Type B pancreatic cell (in vitro differentiated cells): ENCODE measurements at places on chromosomes 5 and 9. TPM values are rescaled to one million over a fixed set of nuclear protein-coding genes. Genes with fewer than 3 reads are reported as not detected.

DNA sequence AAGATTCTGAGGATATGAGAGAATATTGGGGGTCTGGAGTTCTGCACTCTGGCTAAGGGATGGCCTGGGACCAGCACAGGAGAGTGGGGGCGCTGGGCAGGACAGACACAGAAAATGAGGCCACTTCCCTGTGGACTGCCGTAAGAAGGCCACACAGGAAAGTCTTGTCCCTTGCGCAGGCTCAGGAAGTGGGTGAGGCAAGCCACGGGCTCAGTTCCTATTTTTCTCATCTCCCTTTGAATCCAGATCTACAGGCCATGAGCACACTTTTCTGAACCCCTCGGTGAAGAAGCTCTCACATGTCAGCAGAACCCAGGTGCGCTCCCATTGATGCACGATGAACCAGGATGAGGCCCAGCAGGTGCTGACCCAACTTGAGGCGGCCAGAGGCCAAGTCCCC, 207.4 kb downstream of the AGTPBP1 start:
- H3K4me3 ChIP-seq, result no peak overlapping the region
- H3K27me3 ChIP-seq, result no peaks in the 10 kb centered on the region
- DNase-seq, result no peak
- no peak overlapping the region for H3K27ac ChIP-seq
- H3K4me1 ChIP-seq, result no peaks in the 10 kb centered on the region

CDH9 gene
- total RNA-seq, result 0.68 TPM in 1 of 2 replicates, not detected in the other

DNA sequence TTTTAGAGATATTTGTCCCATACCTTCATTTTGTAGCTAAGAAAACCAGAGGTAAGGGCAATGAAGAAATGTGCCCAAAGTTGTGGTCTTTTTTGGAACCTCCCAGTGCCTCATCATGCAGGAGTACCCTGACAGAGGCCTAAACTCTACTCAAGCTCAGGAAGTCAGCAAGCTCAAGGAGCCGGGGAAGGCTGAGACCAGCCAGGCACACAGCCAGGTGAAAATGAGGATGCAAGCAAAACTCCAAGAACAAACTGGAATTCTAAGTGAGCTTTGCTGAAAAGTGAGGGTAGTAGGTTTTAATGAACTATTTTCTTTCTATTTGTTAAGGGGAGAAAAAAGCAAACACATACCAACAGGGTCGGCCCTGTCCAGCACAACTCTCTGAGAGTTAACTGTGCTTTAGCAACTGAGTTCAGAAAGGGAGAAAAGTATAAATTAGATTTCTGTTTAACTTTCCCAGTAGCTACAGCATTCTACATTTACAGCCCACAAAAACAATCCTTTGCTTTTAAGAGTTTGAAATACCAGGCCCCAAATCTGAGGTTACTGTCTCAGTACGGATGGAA, 146.4 kb downstream of the GNAQ start:
- DNase-seq, result no peak
- no peak overlapping the region for H3K27ac ChIP-seq
- no peaks in the 10 kb centered on the region for H3K27me3 ChIP-seq
- H3K4me3 ChIP-seq, result no peak overlapping the region

GRCh38 chr9:4079906-4080305, 220.0 kb downstream of the GLIS3 start:
- H3K4me3 ChIP-seq, result no peak overlapping the region
- no peaks in the 10 kb centered on the region for H3K27me3 ChIP-seq
- H3K36me3 ChIP-seq, result no peaks in the 10 kb centered on the region
- H3K27ac ChIP-seq, result no peak overlapping the region
- no peak for DNase-seq

S1PR3 gene
- 9.3 and 37.9 TPM in 2 replicates for total RNA-seq

DNA sequence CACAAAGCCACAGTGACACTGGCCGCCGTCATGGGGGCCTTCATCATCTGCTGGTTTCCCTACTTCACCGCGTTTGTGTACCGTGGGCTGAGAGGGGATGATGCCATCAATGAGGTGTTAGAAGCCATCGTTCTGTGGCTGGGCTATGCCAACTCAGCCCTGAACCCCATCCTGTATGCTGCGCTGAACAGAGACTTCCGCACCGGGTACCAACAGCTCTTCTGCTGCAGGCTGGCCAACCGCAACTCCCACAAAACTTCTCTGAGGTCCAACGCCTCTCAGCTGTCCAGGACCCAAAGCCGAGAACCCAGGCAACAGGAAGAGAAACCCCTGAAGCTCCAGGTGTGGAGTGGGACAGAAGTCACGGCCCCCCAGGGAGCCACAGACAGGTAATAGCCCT, 26.1 kb downstream of the HRH2 start:
- H3K4me3 ChIP-seq, result no peak overlapping the region
- peaks cover 34% of the 10 kb centered on the region for H3K27me3 ChIP-seq
- no peak overlapping the region for H3K27ac ChIP-seq
- DNase-seq, result no peak
- no peaks in the 10 kb centered on the region for H3K4me1 ChIP-seq

DNA sequence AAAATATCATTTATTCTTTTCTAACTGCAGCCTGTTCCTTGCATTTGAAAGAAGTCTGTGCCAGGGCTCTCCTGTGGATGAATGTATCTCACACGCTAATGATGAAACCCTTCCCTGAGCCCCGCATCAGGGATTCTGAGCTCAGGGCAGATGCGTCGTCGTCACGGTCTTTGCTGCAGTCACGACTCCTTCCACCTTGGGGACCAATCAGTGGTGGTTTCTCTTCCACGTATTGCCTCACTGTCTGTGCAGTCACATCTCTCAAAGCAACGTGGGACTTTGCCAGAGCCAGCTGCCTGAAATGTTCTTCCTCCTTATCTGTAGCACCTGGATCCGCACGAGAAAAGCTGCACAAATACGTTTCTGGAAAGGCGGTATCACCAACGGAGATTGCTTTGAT, 13.9 kb upstream of the UBE2QL1 start:
- DNase-seq, result no peak
- H3K27me3 ChIP-seq, result peaks cover 40% of the 10 kb centered on the region
- H3K4me1 ChIP-seq, result no peaks in the 10 kb centered on the region
- no peaks in the 10 kb centered on the region for H3K36me3 ChIP-seq
- no peak overlapping the region for H3K4me3 ChIP-seq
- no peak overlapping the region for H3K27ac ChIP-seq

DNA sequence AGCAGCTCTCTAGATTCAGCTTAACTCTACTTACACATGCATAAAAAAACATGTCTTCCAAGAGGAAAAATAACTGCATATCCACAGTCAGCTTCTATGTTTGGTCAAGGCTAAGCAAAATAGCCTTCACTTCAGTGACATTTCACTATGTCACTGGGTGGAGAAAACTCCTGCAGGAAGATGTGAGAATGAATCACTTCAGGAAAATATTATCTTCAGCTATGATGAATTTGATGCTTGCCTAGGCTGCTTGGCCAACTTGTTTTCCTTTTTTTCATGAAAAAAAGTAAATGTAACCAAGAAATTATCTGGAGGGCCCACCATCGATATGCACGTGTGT, 143.0 kb upstream of the ZNF608 start:
- no peak overlapping the region for H3K27ac ChIP-seq
- no peak for DNase-seq
- peaks cover 27% of the 10 kb centered on the region for H3K4me1 ChIP-seq

DNM1 gene
- 16.3 and 112 TPM in 2 replicates for total RNA-seq

DNA sequence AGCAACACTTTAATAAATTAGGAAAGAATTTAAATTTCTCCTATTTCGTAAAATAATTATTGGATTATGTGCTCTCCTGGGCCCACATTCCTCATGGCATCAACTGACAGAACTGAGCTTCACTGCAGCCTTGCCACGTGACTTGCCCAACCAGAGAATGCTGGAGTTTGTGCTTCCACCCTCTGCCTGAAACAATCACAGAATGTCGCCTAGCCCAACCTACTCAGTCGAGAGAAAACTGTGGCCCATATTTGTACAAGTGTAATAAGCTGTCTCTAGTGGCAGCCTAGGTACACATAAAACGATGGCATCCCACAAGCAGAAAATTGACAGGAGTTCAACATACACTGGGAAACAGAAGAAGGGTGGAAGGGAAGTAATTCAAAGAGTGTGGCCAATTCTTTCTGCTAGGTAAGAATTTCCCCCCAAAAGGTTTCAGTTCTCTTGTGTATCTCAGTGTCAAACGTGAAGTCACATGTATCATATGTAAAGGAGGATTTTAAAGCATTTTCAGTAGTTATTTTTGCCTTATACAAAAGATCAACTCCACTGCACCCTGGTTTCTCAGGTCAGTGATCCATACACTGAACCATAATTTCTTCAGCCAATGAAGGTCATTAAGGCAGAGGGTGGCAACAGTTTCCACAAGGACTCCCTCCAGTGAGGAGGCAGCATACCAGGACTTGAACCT, 41.7 kb downstream of the ZNF608 start:
- H3K4me1 ChIP-seq, result peaks cover 88% of the 10 kb centered on the region
- peaks cover 13% of the 10 kb centered on the region for H3K36me3 ChIP-seq
- no peak overlapping the region for H3K4me3 ChIP-seq

SH3TC2 gene
- total RNA-seq, result 8.6 and 14.7 TPM in 2 replicates

GRCh38 chr5:79070350-79070667, 742 bp downstream of the BHMT2 start:
- peaks cover 3% of the 10 kb centered on the region for H3K27me3 ChIP-seq
- H3K4me3 ChIP-seq, result no peak overlapping the region
- H3K4me1 ChIP-seq, result no peaks in the 10 kb centered on the region
- DNase-seq, result no peak
- no peaks in the 10 kb centered on the region for H3K36me3 ChIP-seq
- H3K27ac ChIP-seq, result no peak overlapping the region

GRCh38 chr5:118918232-118918631, 70.1 kb downstream of the DTWD2 start:
- DNase-seq, result no peak
- H3K4me1 ChIP-seq, result no peaks in the 10 kb centered on the region
- H3K36me3 ChIP-seq, result peaks cover 4% of the 10 kb centered on the region
- H3K4me3 ChIP-seq, result no peak overlapping the region

DNA sequence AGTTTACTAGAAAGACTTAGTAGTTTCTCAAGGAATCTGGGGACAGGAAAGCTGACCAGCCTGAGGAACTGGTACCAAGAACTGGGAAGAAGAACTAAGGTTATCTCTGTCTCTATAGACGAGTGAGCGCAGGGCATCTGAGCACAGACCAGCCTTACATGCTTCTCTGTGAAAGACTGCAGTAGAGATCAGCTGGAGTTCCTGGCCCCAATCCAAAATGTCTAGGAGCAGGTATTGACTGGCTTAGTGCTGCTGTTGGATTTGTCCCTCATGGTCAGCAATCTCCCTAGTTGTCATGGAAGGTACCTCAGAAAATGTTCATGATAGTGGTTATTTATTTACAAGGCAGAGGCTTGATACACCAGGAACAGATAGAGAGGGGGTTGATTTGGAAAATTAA, 13.3 kb downstream of the NUP214 start:
- no peak overlapping the region for H3K27ac ChIP-seq
- H3K4me3 ChIP-seq, result no peak overlapping the region
- no peaks in the 10 kb centered on the region for H3K27me3 ChIP-seq
- H3K4me1 ChIP-seq, result no peaks in the 10 kb centered on the region

DNA sequence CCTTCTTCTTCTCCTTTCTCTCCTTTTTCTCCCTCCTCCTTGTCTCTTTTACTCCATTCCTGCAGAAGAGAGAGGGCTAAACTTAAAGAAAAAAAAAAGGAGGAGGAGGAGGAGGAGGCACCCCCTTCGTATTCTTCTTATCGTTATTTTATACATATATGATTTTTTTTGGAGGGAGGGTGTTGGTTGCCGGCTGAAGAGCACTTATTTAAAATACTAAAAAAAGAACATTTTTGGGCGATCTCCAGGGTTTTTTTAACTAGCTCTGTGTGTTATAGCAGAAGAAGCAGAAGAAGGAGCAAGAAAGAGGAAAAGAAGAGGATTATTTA, 381 bp downstream of the NR2F1 start:
- H3K27ac ChIP-seq, result no peak overlapping the region
- peaks cover 43% of the 10 kb centered on the region for H3K27me3 ChIP-seq
- H3K4me3 ChIP-seq, result no peak overlapping the region
- no peak for DNase-seq
- peaks cover 2% of the 10 kb centered on the region for H3K4me1 ChIP-seq

LPAR1 gene
- total RNA-seq, result 15.3 and 32.8 TPM in 2 replicates

ESM1 gene
- 0.17 and 0.29 TPM in 2 replicates for total RNA-seq

PTGS1 gene
- 1.1 and 1.7 TPM in 2 replicates for total RNA-seq

- H3K4me1 ChIP-seq, result peaks cover 35% of the 10 kb centered on the region
- no peaks in the 10 kb centered on the region for H3K27me3 ChIP-seq
- peaks cover 28% of the 10 kb centered on the region for H3K36me3 ChIP-seq
- no peak for DNase-seq
- H3K27ac ChIP-seq, result peak overlapping the region; percentile 99
- peak overlapping the region; percentile 92 for H3K4me3 ChIP-seq
These were observed 580 bp upstream of the DUSP1 start for GRCh38 chr5:172771439-172772111.

DNA sequence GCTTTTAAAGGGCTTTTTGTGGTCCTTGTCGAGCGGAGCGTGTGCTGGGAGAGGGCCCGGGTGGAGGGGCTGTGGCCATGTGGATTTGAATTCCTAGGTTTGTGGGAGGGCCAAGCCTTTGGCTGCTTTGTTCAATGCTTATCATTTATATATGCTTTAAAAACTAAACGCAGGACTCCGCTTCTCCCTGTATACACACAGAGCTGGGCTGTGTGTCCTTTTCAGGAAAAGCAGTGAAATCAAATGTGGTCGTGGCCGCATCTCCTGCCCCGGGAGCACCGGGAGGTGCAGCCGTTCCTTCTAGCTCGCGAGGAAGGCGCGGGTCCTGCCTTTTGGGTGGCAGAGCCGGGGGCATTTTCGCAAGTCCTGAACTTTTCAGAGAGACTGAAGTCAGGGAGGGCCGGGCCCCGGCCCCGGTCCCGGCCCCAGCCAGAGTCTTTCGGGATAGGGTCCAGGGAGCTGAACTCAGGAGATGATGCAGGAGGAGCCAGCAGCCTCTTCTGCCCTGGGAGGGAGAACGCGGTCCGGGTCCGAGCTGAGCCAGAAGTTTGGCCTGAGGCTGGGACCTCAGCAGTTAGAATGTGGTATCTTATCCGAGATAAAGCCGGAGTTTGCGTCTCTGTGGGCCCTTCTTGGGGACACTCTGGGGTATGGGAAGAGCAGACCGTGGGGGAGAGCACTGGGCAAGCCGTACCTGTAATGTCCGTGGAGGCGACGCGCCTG, 158.8 kb downstream of the C9orf152 start:
- DNase-seq, result peak; percentile 70
- no peaks in the 10 kb centered on the region for H3K36me3 ChIP-seq
- peaks cover 35% of the 10 kb centered on the region for H3K27me3 ChIP-seq
- H3K4me1 ChIP-seq, result peaks cover 31% of the 10 kb centered on the region
- H3K4me3 ChIP-seq, result peak overlapping the region; percentile 98
- H3K27ac ChIP-seq, result peak overlapping the region; percentile 58

DNA sequence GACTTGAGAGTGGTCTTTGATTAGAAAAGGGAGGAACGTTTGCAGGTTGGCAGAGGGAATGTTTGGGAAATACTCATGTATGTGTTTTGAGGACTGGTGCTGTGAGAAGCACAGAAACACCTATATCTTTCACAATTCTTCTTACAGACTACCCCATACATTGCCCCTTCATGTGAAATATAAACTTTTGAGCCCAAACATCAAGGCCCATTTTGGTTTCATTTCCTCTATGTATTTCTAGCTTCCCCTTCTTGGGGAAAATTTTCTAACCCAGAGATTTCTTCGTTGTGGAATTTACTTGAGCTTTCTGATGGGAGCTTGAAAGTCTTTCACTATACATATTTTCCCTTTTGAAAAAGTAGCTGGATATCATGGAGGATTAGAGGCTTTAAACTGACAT, 67.6 kb downstream of the FYB1 start:
- no peaks in the 10 kb centered on the region for H3K4me1 ChIP-seq
- no peaks in the 10 kb centered on the region for H3K27me3 ChIP-seq
- no peak for DNase-seq
- H3K4me3 ChIP-seq, result no peak overlapping the region
- no peak overlapping the region for H3K27ac ChIP-seq
